ENCODE measurements at places on chromosomes 7 and 10. TPM values are rescaled to one million over a fixed set of nuclear protein-coding genes. Genes with fewer than 3 reads are reported as not detected.

- no peak for DNase-seq
Observed at GRCh38 chr7:89618274-89618673, 536.0 kb upstream of the STEAP1 start.

DNA sequence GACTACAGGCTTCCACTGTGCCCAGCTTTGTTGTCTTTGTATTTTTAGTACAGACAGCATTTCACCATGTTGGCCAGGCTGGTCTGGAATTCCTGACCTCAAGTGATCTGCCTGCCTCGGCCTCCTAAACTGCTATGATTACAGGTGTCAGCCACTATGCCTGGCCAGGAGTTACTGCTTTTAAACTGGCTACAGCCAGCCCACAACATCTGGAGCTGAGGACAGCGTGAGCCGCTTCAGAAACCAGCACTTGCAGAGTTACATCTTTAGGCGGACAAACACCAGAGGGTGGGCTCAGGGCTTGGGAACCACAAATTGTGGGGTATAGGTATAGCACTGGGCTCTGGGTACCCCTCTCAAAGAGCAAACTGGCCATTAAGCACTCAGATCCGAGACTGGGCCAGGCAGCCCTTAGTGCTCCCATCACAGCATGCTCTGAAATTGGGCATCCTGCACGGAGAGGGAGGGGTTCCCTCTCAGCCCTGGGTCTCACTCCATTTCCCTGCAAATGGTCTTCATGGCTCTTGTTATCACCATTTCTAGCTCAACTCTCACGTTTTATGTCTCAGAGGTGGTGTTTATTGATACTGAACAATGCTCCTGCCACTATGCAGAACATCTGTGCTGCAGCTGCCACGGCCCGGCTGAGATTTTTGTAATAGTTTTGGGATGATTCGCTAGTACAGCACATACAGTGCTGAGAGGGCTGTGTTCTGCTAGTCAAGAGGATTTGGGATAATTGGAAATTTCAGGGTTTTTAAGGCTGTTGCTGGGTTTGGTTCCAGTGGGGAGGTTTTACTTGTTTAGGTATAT is 146.4 kb upstream of the LYZL2 start:
- no peak for DNase-seq

DNA sequence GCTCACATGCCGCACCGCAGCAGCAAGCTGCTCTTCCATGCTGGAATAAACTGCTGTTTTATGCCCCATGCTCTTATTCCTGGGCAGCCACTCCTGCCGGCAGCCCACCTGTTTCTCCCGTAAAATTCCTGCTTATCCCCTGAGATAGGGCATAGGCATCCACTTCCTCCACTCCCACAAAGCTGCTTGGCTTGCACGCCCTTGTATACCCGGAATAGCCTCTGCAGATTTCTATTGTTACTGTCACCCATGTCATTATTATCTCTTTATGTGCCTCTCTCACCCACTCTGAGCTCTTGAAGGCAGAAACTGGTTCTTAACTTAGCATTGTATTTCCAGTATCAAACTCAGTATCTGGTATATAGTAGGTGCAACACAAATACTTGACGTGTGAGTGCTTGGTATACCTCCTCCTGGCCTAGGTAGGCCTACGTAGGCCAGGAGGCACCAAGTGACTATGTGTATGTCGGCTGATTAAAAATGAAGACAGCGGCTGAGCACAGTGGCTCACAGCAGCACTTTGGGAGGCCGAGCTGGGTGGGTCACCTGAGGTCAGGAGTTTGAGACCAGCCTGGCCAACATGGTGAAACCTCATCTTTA is 193.4 kb downstream of the CCDC3 start:
- DNase-seq, result no peak

PRSS37 gene
- total RNA-seq, result not detected

- no peak for DNase-seq
Observed at GRCh38 chr10:126690534-126690933, 20.0 kb upstream of the C10orf90 start.

MMP21 gene
- total RNA-seq, result 0.17 TPM

NEBL gene
- 1.8 TPM for total RNA-seq

- DNase-seq, result no peak
Observed at GRCh38 chr10:4781955-4782354, 44.1 kb upstream of the AKR1E2 start.

All from liver (tissue), 10 donors.